Breast epithelium (tissue), 4 donors: ENCODE measurements at places on chromosomes 11 and 22.

GRCh38 chr11:12674936-12675696, 895 bp downstream of the TEAD1 start:
- DNase-seq = no peak

DNA sequence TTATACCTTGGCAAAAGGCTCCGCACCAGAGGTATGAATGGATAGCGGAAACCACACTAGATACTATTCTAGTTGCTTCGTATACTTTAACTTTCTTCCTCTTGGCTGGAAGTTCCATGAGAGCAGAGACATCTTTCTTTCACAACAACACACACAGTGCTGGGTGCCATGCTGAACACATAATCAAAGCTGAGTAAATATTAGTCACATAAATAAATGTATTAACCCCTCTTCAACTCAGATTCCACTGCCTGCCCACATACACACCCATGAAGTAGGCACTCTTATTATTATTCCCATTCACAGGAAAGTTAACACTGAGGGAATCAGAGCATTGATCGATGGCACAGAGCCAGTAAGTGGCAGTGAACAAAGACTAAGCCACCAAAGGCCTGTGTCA, 35.4 kb downstream of the SPON1 start:
- DNase-seq = no peak

- DNase-seq = no peak
These were observed 50.4 kb downstream of the FAM83F start for GRCh38 chr22:40044870-40045834.

DNA sequence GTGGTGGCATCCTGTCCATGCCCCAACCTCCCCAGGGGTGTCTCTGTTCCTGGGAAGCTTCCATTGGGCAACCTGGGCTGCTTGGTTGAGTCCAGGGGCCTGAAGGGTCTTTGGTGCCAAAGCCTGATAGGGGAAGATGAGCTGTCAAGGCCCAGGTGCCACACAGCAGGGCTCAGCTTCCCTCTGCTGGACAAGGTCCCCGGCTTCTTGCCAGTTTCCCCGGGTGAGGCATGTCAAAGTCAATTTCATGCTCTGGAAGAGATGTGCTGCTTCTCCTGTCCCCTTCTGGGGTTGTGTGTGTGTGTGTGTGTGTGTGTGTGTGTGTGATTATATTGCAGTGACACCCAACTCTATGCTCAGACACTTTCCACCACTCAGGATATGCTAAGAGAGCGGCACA, 26.9 kb downstream of the TP53I11 start:
- DNase-seq = no peak

DNA sequence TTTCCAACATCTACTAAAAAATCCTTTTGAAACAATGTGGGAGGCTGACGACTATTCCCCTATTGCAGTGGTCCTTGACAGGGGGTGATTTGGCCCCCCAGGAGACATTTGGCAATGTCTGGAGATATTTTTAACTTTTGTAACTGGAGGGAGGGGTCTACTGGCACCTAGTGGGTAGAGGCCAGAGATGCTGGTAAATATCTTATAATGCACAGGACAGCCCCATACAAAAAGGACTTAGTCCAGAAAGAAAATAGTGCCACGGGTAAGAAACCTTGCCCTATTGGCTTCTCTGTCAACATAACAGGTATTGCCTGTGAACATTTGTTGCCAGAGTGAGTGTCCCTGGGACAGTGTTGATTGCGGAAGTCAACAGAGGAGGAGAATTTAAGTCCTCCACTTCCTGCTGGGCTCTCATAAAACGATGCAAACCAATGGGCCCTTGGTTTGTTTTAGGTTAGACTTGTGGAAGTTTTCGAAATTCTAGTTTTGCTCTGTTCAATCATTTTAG, 101.6 kb downstream of the MAML2 start:
- DNase-seq = no peak
